Activated T-cell treated with anti-CD3 and anti-CD28 coated beads, Interleukin-2, amount 50 U/mL, for 4 hours (primary cell): ENCODE measurements at places on chromosomes 5 and 9.
A peak's percentile ranks its signal among the peaks of the same experiment; 100 is the strongest.

GRCh38 chr9:76772686-76773445, 8.6 kb downstream of the PCA3 start:
- DNase-seq, result no peak

DNA sequence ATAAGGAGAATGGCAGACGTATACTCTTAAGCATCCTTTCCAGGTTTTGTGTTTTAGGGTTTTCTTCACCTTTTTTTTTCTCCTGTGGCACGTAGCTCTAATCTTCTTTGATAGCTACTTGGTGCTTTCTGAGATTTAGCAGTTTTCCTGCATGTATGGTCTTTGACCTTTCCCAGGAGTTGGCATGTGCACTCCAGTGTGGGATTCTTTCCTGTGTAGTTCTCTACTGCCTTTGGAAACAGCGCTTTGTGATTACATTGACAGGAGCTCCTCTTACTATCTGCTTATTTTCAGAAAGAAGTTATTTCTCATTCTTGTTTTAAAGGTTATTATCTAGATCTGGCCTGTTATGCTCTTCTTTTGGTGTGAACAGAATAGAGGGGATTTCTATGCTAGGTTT, 65.5 kb downstream of the UNC13B start:
- DNase-seq, result no peak

- DNase-seq, result no peak
Observed at GRCh38 chr9:72371151-72371550, 6.1 kb upstream of the ZFAND5 start.

DNA sequence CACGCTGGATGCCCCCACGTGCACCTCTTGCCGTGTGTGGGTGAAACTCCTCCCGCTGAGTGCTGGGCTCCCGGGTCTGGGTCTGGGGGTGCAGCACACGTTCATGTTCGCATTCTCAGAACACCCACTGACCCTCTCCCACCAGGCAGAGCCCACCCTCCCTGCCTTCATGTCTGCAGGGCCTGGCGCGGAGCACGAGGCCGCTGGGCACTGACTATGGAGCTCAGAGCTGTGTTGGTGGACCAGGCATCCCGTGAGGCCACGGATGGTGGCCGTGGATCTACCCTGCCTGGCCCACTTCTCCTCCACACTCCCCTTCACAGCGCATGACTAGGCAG, 8.8 kb downstream of the LCN12 start:
- DNase-seq, result no peak

DNA sequence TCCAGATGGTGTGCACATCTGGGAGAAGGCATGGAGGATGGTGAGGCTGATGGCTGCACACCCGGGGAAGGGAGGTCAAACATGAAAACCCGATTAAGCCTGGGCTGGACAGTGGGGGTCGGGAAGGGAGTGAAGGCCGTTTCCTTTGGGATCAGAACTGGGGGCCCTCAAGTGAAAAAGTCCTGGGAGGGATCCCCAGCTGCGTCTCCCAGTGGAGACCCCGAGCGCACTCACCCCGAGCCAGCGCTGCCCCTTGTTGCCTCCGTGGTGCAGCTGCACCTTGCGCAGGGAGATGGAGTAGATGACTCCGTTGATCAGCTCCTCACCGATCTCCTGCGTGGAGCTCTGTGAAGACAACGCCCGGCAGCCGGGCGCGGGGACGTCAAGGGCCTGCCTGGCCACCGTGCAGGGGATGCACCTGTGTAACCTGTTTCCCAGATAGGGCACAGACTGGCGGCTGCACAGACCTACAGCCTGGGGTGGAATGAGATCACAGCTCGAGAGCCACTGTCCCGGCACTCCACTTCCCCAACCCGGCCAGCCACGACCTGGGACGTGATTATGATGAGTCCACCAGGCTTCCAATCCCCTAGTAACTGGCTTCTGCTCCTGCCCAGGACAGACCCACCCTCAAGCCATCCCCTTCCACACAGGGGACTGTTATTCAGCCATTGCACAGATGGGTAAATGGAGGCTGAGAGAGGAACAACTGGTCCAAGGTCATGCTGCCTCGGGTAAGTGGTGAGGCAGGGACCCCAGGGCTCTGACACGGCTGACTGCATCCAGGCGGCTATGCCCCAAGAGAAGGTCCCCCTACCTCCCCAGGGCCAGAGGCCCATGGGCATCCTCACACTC, 9.0 kb downstream of the RALGDS start:
- DNase-seq, result no peak

DNA sequence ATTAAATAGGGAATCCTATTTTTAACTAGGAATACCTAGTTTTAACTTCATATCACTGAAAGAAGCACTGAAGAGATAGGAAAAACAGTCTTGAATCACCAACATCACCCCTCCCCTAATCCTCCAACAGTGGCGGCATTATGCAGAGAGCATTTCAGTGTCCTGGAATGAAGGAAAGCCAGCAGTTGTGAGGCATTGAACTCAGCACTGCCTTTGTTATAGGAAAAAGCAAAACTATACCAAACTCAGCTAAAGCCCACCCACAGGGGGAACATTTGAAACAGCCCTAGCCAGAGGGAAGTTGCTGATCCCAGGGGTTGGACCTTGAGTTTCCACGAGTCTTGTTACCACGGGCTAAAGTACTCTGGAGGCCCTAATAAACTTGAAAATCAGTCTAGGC, 310.6 kb upstream of the EDIL3 start:
- no peak for DNase-seq

- DNase-seq, result no peak
Observed at GRCh38 chr5:53454719-53455000, 25.8 kb upstream of the FST start.

DNA sequence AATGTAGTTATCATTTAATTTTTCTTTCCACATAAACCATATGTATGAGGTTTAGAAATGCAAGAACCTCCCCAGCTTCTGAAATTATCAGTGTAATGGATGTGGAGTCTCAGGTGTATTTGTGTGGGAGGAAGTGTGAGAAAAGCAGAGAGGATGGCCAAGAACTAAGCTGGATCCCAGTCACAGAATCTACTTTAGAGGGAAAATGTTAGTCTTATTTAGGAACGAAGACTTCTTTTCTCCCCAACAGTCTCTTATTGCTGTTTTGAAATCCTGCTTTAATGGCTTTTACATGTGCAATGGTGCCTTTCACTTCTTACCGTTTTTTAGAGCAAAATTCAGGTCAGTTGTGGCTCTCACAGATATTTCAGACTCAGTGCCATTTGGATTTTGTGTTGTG, 3.0 kb downstream of the EQTN start:
- DNase-seq, result no peak

GRCh38 chr5:15752663-15753285, 252.8 kb downstream of the FBXL7 start:
- DNase-seq, result no peak

GRCh38 chr5:161857358-161857757, 9.4 kb downstream of the GABRA1 start:
- DNase-seq, result no peak

- DNase-seq, result no peak
Observed at GRCh38 chr5:57532513-57533497, 50.2 kb upstream of the ACTBL2 start.

GRCh38 chr5:133229931-133230664, 178.3 kb downstream of the HSPA4 start:
- no peak for DNase-seq

DNA sequence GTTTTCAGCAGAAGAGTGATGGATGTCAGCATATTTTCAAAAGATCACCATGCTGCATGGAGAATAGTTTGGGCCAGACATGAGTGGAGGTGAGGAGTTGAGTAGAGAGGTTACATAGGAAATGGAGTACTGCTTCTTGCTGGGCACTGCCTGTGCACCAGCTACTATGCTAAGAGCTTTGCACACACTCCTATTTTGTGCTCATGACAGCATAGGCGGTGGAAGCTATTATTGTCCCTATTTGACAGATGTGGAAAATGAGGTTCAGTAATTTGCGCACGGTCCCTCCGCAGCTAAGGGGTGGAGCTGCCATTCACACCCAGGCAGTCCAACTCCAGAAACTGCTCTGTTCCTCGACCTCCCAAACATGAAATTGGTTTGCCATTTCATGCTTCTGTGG, 67.8 kb downstream of the ENTREP1 start:
- DNase-seq, result no peak

DNA sequence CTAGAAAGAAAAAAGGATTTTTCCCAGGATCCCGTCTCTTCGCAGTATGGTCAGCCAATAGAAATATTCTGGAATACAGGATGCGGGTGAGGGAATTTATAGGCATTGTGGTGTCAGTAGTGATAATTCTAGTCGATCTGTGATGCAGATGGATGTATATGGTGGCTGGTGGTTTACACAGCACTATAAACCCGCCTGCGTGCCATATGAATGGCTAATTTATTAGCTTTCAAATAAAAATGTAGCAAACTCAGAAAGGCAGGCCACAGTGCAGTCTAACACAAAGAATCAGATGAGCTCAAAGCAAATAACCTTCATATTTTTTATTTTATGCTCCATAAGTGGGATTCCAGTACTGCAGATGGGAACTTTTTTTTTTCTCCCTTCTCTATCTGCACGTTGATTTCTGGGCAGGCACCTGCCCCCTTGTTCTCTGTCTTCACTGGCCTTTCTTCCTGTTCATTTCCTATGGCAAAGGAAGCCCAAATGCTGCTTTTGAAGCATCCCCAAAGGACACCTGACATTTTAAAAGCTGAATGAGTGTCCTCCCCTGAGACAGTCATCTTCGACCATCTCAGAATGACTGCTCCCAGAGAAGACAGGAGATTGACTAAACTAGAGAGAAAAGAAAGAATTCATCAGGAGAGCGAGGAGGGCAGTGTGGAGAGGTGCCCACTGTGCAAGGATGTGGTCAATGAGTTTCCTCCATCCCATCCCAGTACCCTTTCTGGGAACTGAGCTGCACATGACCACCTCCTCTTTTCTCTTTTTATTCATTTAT, 52.1 kb downstream of the SEMA6A start:
- no peak for DNase-seq

DNA sequence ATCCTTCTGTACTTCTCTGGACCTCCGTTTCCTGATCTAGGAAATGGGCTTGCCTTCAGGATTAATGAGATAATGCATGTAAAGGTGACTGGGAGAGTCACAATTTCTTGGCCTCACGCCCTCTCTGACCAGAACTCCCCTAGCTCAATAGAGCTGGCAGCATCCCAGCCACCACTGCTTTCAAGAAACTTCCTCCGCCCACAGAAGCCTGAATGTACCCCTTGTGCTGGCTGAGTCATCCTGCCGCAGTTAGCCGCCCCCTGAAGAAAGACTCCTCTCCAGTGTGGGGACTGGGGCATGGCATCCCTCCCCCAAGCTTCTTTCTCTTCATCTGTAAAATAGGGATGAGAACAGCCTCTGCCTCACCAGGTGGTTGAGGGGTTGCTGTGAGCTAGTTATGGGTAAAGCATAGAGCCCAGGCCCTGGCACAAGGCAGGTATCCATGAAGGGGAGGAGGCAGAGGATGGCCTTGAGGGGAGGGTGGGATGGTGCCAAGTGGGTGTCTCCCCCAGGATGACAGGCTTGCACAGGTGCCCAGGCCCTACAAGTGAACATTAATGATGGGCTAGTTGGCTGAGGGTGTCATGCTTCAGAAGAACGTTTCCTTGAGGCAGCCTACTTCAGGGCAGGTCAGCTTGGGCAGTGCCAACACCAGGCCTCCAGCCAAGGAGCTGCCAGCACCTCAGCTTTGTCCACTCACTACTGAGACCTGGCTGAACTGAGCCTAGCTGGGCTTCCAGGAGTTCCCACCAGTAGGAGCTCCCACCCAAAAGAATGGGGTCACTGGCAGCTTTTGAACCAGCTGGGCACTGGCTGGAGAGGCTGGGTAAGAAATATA, 3.4 kb downstream of the PDLIM4 start:
- DNase-seq, result peak; percentile 33

DNA sequence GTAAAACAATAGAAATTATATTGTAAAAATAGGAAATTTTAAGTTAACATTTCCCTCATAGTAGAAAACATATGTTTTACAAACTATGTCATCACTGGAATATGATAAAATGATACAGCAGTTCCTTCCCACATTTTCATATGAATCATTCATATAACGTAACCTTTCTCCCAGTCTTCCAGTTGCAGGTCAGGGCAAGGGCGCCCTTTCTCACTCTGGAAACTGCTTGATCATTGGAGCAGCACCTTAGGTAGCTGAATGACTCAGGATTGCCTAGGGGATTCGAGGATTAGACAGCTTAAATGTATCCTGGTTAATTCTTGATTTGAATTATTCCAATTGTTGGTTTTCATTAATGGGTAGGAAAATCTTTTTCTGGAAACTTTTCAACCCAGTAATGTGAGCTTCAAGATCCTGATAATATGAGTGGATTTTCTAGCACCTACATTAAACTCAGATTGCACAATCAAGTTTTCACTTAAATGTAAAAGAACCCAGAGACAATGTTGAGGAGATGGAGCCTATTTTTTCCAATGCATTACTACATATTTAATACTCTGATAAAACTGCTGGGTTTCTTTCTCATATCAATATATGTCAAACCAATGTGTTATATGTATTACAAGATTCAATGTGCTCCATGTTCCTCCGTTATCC, 32.6 kb upstream of the ANXA1 start:
- DNase-seq, result no peak
